ENCODE measurements at places on chromosomes 16 and 17.

DNA sequence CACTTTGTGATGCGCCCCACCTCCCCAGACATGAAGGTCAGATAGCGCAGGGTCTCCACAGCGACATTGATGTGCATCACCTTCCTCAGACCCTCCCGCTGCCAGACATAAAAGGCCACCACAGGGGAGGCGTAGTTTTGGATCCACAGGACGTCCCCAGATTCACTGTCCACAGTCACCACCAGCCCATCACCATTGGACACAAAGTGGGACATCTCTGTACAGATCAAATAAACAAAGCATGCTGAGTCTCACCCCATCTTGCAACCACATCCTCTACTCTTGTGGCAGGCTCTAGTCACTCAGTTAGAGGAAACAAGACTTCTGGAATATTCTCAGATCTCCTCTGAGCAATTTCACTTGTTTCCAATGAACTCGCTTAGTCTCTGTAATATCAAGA is 46.3 kb upstream of the ICAM2 start:
- peak; percentile 72 for DNase-seq

DNA sequence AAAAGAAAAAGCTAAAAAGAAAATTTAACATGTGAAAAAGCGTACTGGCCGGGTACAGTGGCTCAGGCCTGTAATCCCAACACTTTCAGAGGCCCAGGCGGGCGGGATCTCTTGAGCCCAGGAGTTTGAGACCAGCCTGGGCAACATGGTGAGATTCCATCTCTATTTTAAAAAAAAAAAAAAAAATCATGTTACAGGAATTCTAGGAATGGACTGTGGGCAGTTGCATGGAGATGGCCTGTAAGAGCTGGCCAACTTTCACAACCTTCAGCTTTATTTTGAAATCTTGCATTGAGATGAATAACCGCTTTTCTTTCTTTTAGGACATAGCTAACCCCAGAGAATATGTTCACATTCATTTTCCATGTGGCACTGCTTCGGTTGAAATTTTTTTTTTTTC is 8.2 kb upstream of the CIAO3 start:
- DNase-seq, result no peak

- DNase-seq, result no peak
Observed at GRCh38 chr16:70348991-70349390, 2.3 kb downstream of the DDX19A start.

DNA sequence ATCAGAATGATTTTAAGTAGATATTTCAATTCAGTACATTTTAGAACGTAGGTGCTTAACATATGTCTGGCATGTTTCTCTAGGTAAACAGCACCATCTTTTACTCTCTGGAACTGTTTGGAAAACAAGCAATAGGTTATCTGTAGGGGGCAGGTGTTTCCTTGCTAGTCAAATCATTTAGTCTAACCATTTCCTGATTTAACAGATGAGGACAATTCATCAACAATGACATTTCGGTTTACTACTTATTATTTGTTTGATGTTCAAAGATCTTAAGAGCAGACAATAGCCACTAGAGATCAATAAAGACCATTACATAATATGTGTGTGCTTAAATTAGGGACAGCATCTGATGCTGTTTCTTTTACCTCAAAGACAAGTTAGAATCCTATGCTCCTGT is 173.1 kb downstream of the CEP112 start:
- no peak for DNase-seq

- no peak for DNase-seq
Observed at GRCh38 chr17:40015005-40015997, at the start of gene CSF3. TSS of gene CSF3 (plus strand) at chr17:40015440. CDS start at chr17:40015475, 35 bp downstream.

- DNase-seq, result no peak
Observed at GRCh38 chr17:58630883-58631522, 60.8 kb downstream of the TEX14 start.

DNA sequence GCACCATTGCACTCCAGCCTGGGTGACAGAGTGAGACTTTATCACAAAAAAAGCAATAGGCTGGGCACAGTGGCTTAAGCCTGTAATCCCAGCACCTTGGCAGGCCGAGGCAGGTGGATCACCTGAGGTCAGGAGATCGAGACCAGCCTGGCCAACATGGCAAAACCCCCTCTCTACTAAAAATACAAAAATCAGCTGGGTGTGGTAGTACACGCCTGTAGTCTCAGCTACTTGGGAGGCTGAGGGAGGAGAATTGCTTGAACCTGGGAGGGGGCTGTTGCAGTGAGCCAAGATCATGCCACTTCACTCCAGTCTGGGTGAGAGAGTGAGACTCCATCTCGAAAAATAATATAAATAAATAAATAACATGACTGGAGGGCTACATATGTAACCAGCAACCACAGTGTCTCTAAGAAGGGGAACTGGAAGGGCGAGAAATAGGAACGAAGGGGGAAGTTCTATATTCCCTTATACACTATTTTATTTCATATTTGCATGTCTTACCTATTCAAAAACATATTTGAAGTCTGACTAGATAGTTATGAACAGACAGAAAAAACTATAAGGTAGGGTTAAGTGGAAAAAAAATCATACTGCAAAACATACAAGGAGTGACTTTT is 25.9 kb downstream of the MYH11 start:
- DNase-seq, result no peak

DNA sequence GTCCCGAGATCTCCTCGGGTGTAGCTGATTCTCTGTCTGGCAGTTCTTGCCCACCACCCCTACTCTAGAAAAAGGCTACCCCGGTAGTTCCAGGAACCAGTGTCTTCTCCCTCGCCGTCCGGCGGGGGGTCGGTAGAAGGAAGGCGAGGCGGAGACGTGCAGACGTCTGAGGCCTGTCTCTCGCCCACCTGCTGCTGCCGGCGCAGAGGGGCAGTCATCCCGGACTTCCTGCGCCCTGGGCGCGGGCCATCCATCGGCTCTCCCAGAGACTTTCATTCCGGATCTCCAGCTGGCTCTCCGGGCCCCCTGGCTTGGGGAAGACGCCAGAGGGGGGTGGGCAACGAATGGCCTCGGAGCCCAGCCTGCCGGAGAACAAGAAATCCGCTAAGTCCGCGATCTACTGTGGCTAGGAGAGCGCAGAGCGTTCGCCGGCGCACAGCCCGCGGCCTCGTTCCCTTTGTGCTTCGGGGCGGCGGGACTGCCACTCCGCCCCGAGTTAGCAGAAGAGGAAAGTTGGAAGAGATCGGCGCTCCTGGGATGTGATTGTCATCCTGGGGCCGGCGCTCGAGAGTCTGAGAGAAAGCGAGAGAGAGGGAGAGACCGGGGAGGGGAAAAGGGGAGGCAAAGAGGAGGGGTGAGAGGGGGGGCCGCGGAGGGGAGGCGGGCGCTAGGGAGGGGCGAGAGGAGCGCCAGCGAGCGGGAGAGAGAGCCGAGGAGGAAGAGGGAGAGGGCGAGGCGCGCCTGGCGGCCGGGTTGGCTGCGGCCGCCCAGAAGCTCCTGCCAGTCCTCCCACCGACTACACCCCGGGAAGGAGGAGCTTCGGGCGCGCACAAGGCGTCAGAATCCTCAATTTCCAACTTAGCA is at the start of gene IRX5:
Gene IRX5, plus strand, starts transcription at position 861 of the 864 bp plus-strand sequence. CDS start 334 bp downstream, outside the sequence.
- peak; percentile 43 for DNase-seq

DNA sequence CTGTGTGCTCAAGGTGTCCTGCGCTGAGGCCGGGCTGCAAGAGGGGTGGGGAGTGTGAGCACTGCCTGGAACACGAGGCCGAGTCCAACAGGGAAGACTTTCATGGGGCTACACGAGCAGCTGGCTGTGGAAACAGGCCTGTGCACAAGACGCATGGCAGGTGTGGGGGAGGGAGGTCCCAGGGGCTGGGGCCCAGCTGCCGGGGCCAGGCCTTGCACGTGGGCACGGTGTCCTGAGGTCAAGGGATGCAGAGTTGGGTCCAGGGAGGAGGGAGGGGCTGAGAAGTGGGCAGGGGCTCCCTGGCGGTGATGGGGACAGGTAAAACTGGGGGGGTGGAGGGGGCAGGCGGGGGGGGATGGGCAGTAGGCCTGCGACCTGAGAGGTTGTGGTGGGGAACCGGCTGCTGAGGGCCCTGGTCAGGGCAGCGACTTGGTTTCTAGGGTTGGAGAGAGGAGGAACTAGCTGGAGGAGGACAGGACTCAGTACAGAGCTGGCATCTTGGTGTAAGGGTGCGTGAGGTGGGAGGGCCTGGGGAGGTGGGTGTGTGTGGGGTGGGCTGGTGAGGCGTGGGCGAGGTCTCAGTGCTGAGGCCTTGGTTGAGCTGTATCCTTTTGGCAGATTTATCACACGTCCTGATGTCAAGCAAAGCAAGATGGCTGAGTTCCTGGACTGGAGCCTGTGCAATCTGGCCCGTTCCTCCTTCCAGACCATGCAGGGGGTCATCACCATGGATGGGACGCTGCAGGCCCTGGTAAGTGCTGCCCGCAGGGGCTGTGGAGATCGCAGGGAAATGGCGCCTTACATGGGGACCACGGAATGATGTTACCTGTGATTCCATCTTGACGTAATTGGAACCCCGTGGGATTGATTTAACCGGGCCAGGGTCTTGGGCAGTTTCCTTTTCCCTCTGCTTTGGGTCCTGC is 29.4 kb downstream of the TBCD start:
- no peak for DNase-seq

DNA sequence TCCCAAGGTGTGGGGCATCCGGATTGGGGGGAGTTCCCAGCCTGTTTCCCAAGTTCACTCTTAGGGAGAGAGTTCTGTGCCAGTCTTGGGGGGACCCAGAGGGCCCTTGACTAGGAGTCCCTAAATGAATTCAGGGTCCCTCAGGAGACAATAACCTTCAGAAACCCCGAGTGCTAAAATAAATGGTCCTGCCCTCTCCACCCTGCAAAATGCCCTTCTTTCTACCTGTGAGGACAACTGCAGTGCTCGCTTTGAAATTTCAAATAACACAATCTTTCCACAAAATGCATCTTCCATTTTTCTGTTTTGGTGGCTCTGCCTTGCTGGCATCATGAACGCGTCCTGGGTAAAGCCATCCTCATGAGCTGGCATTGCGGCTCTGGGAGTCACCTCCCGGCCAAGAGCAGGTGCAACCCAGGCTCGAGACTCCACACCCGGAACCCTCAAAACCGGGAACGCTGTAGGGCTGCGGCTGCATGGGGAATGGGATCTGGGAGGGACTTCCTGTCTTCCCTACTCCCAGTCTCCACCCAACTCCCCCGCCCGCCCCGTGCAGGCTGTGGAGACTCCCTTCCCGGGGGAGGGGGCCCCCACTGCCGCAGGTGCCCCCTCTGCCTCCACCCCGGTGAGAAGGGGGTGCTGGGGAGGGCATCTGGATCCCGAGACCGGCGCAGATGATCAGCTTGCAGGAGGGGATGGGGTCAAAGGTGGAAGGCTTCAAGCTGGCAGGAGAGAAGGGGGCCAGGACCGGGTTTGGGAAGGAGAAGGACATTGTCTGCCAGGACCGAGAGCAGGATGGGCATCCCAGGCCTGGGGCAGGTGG is at the start of gene ZNF205:
Gene ZNF205, plus strand, starts transcription at position 529 of the 823 bp plus-strand sequence. CDS start 845 bp downstream, outside the sequence.
- DNase-seq, result no peak

DNA sequence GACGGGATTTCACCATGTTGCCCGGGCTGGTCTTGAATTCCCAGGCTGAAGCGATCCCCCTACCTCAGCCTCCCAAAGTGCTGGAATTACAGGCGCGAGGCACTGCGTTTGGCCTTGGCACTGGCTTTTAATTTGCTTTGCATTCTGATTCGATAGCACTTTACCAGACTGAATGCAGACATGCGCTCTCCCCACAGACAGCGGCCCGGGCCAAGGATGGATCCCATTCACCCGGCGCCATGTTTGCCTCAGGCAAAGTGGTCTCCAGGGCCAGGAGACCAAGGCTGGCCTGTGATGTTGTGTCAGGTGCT is 41.7 kb downstream of the DHRS7B start:
- no peak for DNase-seq

GRCh38 chr17:57930239-57930638 is 25.0 kb downstream of the CUEDC1 start:
- DNase-seq, result no peak

- no peak for DNase-seq
Observed at GRCh38 chr17:29084541-29085146, 41.7 kb downstream of the PIPOX start.

DNA sequence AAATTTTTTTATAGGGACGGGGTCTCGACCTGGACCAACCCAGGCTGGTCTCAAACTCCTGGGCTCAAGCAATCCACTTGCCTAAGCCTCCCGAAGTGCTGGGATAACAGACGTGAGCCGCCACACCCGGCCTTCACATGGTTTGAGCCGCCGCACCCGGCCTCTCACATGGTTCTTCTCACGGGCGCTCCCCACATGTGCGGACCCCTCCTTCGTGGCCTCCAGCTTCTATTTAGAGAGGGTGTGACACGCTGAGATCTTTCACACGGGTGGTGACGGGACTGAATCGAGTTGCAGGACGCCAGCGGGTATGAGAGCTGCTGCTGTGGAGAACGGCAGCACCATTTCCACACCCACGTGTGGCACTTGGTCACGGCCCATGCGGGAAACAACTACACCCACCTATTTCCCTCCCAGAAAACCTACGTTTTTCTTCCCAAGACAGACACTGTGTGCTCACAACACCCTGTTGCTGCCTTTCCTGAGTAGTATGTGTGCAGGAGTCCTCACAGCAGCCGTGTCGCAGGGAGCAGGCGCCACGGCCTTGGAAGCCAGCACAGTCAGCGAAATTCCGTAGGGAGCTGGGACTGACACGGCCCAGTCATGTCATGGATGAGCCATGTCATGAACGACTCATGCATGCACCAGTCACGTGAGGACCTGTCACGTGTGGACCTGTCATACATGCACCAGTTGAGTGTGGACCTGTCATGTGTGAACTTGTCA is 20.1 kb upstream of the ACSF3 start:
- no peak for DNase-seq

DNA sequence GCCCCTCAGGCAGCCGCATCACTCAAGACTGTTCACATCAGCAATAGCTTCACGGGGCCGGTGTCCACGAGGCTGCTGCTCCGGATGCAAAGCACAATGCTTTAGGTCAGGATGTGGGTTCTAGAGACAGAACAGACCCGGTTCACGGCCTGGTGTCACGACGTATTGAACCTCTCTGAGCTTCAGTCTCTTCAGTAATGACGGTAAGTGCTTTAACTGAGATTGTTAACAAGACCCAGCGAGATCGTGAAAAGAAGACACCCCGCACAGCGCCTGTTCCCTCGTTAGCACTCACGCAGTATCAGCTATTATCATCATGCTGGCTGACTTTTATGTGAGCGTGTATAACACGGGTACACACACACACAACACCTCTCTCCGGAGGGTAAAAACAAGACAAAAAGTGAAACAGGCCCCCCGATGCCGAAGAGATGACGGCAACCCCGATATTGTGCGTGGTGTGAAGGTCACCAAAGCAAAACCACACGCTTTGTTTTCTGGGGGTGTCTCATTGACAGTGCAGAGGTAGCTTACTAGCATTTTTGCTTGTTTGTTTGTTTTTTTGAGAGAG is 21.4 kb upstream of the ABR start:
- DNase-seq, result peak; percentile 65

DNA sequence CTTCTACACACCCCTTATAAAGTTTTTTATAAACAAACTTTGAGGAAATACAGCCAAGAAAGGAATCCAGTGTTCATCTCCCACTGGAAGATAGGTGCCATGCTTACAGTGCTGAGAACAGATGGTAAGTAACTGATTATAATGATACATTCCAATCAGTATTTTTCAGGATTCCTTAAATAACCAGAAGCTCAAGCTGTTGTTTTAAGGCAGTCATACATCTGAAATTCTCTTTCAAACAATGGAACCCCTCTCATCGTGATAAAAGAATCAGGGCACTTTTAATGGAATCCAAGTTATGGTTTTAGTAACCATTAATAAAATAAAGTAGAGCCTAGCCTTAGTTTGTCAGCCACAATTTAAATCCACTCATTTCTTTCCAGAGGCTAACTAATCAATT is 56.1 kb upstream of the STAC2 start:
- no peak for DNase-seq

GRCh38 chr16:50247123-50247905 is 19.0 kb upstream of the ADCY7 start:
- DNase-seq, result no peak

- DNase-seq, result no peak
Observed at GRCh38 chr17:79036596-79036995, 12.6 kb downstream of the C1QTNF1 start.

GRCh38 chr17:17712268-17712924 is 31.1 kb downstream of the RAI1 start:
- DNase-seq, result no peak
